ENCODE measurements at places on chromosomes 16 and 17.
A peak's percentile ranks its signal among the peaks of the same experiment; 100 is the strongest.

GRCh38 chr17:65553646-65554552, 7.5 kb downstream of the AXIN2 start:
- no peak for DNase-seq

DNA sequence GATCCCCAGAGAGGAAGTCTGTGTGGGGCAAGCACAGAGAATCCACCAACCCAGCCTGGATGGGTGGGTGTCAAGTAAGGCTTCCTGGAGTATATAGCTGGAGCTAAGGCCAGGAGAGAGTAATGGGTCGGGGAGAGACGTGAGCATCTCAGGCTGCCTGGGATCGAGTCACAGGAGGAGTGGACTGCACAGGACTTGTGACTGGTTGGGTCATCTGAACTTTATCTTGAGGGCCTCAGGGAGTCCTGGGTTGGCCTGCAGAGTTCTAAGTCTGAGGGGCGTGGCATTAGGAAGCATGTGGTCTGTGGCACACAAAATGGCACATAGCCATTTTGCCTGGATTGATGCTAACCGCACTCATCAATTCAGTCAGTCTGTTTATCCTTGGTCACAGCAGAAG, 1.5 kb downstream of the PLA2G15 start:
- DNase-seq, result no peak

GRCh38 chr16:14338969-14339368, 267.9 kb downstream of the MRTFB start:
- DNase-seq, result no peak

- peak; percentile 57 for DNase-seq
These were observed 15.1 kb upstream of the FOXJ1 start for GRCh38 chr17:76155988-76156661.

DNA sequence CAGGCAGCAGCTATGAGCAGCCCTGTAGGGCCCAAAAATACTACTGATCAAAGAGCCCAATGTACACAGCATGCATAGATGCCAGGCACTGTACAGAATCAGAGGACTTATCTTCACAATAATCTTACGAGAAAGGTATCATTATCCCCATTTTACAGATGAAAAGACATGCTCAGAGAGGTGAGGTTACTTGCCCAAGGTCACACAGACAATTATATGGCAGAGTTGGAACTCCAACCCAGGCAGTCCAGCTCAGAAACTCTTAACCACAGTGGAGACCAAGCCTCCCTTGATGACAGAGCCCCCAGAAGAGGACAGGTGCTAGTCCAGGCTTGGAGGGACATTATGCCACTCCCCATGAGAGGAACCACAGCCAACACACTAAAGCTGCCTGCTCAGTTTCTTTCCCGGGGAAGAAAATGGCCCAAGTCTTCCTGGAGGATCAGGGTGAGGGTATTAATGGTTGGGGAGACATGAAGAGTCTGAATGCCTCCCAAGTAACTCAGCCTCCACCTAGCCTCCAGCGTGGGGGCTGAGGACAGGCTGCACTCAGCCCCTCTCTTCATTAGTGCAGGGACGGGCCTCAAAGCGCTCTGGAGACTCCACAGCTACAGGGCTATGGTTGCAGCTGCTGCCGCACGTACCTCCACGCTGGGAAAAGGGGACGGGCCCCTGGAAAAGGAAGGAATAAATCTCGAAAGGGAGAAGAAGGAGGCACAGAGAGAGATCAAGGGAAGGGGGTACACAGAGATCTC, 826 bp downstream of the UNC119 start:
- DNase-seq, result no peak

DNA sequence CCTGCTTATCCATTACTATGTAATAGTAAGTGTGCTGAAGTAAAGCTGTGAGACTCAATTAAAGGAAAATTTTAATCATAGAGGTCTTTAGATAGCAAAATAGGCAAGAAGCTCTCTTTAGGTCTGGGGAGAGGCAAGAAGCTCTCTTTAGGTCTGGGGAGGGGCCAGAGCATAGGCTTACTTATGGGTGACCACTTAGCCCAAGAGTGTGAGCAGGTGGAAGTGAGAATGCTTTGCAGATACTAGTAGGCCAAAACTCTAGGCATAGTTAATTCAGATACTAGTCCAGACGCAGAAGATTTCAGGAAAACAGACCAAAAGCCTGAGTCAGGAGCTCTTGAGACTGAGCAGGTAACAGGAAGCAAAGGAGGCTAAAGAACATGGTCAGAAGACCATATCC, 49.6 kb downstream of the GLG1 start:
- DNase-seq, result no peak

GRCh38 chr17:3527896-3528295, 29.7 kb downstream of the TRPV3 start:
- no peak for DNase-seq

- DNase-seq, result no peak
These were observed 3.1 kb upstream of the SGCA start for GRCh38 chr17:50162466-50163254.

- DNase-seq, result no peak
These were observed 53.4 kb downstream of the BRIP1 start for GRCh38 chr17:61809816-61810392.

- no peak for DNase-seq
These were observed 218.6 kb upstream of the CDH8 start for GRCh38 chr16:62254847-62255246.

DNA sequence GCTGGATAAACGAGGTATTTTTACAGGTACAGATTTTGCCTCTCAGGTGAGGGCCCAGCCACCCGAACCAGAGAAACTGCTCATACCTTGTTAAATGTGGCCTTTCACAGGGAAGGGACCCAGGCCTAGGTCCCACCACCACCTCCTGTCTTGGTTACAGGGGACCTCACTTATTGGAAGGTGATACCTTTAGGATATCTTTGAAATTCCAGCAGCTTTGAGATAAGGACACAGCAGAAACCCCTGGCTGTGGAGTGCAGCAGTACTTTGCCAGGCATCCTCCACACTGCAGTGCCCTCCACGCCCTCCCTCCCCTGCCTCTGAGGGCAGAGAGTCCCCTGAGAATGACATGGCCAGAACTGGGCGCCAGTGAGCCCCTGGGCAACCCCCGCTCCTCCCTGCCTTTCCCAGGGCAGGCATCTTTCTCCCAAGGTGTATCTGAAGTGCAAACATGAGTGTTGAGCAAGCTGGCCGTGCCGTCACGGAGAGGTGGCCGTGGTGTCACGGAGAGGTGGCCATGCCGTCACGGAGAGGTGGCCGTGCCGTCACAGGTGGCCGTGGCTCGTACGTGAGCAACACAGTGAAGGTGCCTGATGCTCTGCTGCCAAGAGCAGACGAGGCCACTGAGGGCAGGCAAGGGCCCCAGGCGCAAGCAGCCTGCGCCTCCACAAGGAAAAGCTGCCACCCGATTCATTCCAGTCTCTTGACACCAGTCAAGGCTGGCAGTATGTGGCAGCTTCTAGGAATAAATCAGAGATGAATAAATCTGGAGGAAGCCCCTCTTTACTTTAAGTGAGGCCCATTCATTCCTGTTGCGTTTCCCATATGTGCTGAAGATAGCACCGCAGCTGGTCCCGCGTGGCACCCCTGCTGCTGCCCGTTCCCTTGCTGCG, 134.5 kb upstream of the CHMP6 start:
- no peak for DNase-seq

- no peak for DNase-seq
These were observed 5.6 kb downstream of the STAT5B start for GRCh38 chr17:42270596-42270995.

DNA sequence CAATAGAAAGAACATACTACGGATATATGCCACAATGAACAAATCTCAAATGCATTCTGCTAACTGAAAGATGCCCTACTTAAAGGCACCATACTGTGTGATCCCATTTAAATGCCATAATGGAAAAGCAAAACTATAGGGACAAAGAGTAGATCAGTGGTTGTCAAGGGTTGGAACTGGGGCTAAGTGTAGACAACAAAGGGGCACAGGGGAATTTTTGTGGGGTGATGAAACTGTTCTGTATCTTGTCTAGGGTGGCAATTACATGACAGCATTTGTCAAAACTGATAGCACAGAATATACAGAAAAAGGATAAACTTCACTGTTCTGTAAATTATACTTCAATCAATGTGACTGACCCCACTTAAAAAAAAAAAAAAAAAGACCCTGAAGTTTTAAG, 17.7 kb downstream of the GFOD2 start:
- DNase-seq, result no peak

DNA sequence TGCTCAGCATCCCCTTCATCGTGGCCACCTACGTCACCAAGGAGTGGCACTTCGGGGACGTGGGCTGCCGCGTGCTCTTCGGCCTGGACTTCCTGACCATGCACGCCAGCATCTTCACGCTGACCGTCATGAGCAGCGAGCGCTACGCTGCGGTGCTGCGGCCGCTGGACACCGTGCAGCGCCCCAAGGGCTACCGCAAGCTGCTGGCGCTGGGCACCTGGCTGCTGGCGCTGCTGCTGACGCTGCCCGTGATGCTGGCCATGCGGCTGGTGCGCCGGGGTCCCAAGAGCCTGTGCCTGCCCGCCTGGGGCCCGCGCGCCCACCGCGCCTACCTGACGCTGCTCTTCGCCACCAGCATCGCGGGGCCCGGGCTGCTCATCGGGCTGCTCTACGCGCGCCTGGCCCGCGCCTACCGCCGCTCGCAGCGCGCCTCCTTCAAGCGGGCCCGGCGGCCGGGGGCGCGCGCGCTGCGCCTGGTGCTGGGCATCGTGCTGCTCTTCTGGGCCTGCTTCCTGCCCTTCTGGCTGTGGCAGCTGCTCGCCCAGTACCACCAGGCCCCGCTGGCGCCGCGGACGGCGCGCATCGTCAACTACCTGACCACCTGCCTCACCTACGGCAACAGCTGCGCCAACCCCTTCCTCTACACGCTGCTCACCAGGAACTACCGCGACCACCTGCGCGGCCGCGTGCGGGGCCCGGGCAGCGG, 3.2 kb downstream of the UTS2R start:
- no peak for DNase-seq

GRCh38 chr17:51722994-51723393, 435.5 kb downstream of the CA10 start:
- no peak for DNase-seq

DNA sequence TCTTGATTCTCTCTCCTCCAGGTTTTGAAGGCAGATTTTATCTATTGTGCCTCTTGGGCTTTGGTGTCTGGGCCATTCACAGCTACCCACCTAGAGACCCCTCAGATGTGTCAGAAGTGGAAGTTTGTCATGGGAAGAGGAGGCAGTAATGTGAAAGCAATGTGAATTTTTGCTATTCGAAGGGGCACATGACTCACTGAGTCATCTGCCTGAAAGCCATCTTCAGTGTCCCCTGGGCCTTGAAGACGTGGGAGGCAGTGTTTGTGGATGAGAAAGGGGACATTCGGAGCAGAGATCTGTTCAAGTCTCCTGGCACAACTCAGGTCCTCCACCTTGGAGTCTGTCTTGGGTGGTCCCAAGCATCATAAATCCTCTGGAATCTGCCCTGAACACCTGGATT, 530.2 kb downstream of the NPIPA7 start:
- DNase-seq, result no peak

- no peak for DNase-seq
These were observed 7.5 kb downstream of the VASN start for GRCh38 chr16:4378999-4379690.

- no peak for DNase-seq
These were observed 33.7 kb upstream of the ALDH3A2 start for GRCh38 chr17:19614900-19615299.

DNA sequence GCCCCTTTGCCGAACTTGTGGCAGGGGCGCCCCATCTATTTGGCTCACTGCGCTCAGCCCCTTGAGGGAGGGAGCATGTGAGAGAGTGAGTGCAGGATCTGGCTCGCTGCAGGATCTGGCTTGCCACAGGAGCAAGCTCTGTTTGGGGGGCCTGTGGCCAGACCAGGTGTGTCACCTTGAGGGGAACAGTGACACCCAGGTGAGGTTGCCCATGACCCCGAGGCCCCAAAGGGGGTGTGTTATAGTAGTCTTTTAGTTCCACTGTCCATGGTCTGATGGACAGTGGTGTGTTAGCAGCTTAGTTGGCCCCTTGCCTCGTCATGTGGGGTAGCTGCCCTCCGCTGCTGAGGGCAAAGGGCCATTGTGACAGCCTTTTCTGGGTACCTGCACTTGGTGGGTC, 41.6 kb downstream of the CCDC42 start:
- DNase-seq, result no peak

DNA sequence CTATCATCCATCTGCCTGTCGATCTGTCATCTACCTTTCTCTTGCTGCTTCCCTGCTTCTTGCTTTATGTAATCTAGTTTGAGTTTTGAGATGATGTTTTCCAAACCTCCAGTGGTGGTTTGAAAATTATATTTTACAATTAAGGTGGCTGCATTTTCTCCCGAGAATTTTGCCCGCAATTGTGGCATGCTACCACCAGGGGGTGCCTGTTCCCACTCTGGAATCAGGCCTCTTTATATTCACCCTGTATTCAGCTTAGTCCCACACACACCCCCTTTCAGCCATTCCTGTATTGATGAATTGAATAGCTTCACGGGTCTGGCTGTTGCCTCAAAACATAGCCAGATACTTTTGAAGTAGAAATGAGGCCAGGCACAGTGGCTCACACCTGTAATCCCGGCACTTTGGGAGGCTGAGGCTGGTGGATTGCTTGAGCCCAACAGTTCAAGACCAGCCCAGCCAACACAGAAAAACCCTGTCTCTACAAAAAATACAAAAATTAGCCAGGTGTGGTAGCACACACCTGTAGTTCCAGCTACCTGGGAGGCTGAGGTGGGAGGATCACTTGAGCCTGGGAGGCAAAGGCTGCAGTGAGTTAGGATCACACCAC, 3.2 kb downstream of the PRSS22 start:
- DNase-seq, result no peak

DNA sequence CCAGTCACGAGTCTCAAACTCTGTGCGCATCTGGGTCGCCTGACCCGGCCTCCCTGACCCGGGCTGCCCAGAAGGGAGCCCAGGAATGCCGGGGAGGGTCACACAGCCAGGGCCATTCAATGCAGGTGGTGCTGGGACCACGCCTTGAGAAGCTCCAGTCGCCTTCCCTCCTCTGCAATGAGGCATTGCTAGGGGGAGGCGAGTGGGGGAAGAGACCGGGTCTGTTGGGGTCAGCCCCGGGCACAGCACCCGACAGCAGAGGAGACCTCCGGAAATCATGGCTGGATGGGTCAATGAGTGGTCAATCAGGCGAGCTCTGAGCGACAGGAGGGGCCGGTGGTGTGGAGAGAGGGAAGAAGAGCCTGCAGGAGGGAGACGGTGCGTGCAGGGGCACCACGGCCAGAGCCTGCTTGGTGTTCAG, 13.3 kb downstream of the JPH3 start:
- DNase-seq, result no peak

- DNase-seq, result no peak
These were observed 17.7 kb downstream of the EFCAB5 start for GRCh38 chr17:29958947-29959657.

DNA sequence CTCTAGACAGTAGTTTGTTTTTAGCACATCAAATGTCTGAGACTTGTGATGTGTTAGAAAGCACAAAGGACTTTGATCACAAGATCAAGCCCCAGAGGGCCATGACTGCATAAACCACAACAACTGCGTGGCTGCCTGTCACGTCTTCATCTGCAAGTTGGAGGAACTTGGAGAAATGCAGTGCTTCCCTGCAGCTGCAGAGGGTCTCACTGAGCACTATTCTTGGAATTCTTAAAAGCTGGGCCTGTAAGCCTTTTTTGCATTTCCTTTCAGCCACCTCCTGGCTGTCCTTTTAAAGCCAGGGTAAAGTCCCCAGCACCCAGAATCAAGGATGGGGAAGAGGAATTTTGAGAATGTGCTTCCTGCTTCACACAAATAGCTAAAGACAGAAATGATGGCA, 431.3 kb downstream of the MAF start:
- DNase-seq, result no peak
